ENCODE measurements at places on chromosomes 2 and 18. TPM values are rescaled to one million over a fixed set of nuclear protein-coding genes. Genes with fewer than 3 reads are reported as not detected.

AKAIN1 gene
- not detected for total RNA-seq

DNA sequence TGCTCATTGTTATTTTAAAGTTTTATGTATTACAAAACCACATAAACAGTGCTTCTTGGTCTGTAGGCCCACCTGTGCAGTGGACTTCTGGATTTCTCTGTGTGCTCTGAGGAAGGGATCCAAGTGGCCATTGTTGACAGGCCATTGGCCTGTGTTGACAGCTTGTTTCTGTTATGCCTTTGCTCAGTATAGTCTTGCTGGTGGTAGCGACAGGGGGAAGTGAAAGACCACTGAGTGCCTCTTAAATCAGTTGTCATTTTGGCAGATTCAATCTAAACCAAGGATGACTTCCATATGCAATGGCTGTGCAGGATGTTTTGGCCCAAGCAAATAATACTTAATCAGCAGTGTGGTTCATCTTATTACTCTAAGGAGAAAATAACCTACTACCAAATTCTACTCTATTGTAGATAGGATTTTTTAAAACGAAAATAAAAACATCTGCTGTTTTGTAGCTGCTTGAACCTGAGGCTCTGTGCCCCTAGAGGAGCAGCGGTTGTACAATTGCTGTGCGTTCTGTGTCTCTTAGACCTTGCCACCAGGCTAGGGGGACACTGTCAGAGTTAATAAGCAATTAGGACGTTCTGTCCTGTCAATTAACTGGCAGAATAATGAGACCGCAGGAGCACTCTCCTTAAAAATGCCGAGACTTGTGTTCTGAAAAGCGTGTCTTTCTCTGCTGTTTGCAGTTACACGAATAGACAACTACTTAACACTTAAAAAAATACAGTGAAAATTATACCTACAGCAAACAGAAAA, 108.2 kb downstream of the RHBDD1 start:
- no peaks in the 10 kb centered on the region for H3K4me1 ChIP-seq
- peak; percentile 16 for DNase-seq
- no peaks in the 10 kb centered on the region for H3K36me3 ChIP-seq
- no peak overlapping the region for H3K4me3 ChIP-seq

DNA sequence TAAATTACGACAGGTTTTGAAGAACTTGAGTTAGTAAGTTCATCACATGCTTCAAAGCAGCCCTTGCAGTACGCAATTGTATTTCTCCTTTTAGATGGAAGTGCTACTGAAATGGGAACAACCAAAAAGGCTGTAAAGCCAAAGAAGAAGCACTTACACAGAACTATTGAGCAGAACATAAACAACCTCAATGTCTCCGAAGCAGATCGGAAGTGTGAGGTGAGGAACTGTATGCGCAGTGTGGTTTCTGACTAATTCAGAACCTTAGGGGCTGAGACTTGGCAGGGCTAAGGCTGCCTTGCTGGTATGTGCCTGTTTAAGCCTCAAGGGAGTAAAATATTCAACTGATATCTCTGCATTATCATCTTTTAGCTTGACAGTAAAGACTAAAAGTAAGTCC, 8.4 kb downstream of the NCAPH start:
- H3K4me3 ChIP-seq = no peak overlapping the region
- no peak for DNase-seq
- no peaks in the 10 kb centered on the region for H3K4me1 ChIP-seq
- H3K27me3 ChIP-seq = no peaks in the 10 kb centered on the region

DNA sequence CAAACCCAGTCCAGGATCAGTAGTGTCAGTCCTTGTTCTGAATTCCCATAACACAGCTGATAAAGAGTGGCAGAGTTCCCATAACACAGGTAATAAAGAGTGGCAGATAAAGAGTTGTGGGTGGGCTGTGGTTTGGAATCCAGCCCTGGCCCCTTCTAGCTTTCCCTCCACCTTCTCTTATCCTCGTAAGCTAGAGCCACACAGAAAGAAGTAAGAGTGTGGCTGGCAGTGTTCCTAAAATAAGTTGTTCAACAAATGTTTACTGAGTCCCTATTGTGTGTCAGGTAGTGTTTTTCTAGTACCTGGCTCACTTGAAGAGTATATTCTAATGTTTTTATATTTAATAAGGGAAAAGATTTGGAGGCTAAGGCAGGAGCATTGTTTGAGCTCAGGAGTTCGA, 65.0 kb upstream of the BCL2L11 start:
- peaks cover 29% of the 10 kb centered on the region for H3K4me1 ChIP-seq
- no peaks in the 10 kb centered on the region for H3K27me3 ChIP-seq
- DNase-seq = no peak

DNA sequence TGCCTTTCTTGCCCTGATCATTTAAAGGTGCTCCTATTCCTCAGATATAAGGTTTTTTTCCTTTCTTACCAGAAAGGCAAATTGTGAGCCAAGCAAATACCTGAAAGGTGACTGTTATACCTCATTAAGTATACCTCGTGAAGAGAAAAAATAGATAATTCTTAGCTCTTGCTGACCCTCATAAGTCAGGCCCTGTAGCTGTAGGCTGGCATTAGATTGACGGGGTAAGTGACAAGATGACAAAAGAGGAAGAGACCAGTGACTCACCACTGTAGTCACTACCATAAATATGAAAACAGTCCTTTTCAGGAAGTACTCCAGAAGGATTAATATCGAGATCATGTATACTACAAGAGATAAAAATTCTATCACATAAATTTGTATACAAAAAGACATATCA, 104.6 kb downstream of the PTPN4 start:
- no peaks in the 10 kb centered on the region for H3K4me1 ChIP-seq
- H3K36me3 ChIP-seq = no peaks in the 10 kb centered on the region
- H3K27me3 ChIP-seq = no peaks in the 10 kb centered on the region
- no peak overlapping the region for H3K27ac ChIP-seq
- no peak for DNase-seq
- no peak overlapping the region for H3K4me3 ChIP-seq

DNA sequence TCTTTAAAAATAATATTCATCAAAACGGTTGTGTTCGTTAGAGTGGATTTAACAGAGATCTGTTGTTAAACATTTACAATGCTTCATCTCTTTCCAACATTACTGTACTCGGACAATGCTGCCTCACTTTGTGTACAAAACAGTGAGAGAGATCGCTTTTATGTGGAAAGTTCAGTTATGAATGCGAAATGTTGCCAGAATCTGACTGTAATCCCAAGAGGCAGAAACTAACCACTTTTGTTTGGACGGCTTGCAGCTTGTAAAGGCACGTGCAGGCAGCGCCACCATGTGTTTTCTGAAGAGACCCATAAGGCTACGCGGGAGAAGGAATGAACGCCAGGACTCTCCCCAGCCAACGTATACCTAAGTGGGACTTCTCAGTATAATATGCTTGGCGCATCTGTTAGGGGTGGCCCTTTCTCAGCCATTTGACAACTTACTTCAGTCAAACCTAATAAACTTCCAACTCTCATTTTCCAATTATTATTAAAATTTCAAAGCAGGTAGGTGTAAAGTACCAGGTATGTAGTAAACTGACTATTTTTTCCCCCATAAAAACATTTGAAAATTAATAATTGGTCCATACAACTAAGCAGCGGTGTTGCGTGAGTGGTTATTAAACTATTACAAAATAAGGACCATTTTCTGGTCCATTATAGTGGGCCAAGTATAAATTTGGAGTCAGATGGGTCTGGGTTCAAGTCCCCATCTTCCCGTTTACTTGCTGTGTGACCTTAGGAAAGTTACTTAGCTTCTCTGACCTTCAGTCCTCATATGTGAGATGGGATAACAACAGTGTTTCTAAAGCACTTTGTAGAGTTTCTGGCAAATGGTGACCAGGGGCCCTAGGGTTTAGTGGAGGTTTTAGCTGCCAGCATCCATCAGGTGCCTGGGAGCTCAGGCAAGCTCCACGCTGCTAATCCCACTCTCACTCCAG, 5.6 kb upstream of the NAPG start:
- H3K27ac ChIP-seq = no peak overlapping the region
- H3K4me1 ChIP-seq = no peaks in the 10 kb centered on the region
- H3K27me3 ChIP-seq = peaks cover 5% of the 10 kb centered on the region

DNA sequence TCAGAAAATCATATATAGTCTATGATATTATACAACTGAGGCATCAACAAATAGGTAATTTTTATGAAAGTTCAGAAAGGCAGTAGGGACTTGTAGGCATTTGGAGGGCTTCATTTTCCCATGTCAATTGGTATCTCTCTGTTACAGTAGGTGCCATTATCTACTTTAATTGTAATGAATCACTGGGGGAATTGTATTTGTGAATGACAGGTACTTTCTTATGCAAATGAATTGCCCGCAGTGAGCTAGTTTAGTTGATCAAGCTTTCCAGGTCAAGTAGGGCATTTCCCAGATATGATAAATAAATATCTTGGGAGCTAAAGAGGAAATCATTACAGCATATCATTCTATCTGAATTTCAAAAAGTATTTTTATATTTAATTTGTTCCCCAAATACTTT, 1116.3 kb downstream of the DPP10 start:
- no peaks in the 10 kb centered on the region for H3K4me1 ChIP-seq
- H3K27me3 ChIP-seq = no peaks in the 10 kb centered on the region
- H3K27ac ChIP-seq = no peak overlapping the region
- H3K4me3 ChIP-seq = no peak overlapping the region
- no peak for DNase-seq

GRCh38 chr18:45838302-45839070, 13.0 kb downstream of the SIGLEC15 start:
- no peak overlapping the region for H3K4me3 ChIP-seq
- H3K27ac ChIP-seq = no peak overlapping the region
- DNase-seq = no peak
- no peaks in the 10 kb centered on the region for H3K36me3 ChIP-seq
- peaks cover 49% of the 10 kb centered on the region for H3K27me3 ChIP-seq

DNA sequence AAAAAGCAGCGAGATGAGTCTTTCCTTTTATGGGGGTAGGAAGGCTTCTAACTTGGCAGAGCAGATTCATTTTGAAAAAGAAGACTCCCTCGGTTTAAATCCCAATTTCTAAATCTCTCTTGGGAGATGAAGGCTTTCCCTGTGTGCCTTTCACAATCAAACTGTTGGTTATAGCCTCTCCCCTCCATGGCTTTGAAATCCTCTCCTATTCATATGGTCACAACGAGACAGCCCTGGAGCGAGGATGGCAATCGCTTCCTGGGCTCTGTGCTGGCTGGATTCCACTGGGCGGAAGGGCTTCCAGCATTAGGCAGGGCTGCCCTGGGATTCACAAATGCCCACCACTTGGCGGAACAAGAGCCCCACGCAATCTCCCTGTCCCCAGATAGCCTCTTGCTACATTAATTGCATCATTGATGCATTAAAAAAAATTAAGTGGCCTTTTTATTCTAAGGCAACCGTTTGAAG, 1.6 kb downstream of the CAVIN2 start:
- H3K27me3 ChIP-seq = no peaks in the 10 kb centered on the region
- no peaks in the 10 kb centered on the region for H3K36me3 ChIP-seq
- no peak overlapping the region for H3K4me3 ChIP-seq
- peak; percentile 44 for DNase-seq
- peaks cover 12% of the 10 kb centered on the region for H3K4me1 ChIP-seq

- H3K27ac ChIP-seq = no peak overlapping the region
- no peaks in the 10 kb centered on the region for H3K4me1 ChIP-seq
- peak; percentile 77 for DNase-seq
- H3K36me3 ChIP-seq = no peaks in the 10 kb centered on the region
- H3K4me3 ChIP-seq = no peak overlapping the region
These were observed 761.8 kb upstream of the ACVR2A start for GRCh38 chr2:147082850-147083522.

DNA sequence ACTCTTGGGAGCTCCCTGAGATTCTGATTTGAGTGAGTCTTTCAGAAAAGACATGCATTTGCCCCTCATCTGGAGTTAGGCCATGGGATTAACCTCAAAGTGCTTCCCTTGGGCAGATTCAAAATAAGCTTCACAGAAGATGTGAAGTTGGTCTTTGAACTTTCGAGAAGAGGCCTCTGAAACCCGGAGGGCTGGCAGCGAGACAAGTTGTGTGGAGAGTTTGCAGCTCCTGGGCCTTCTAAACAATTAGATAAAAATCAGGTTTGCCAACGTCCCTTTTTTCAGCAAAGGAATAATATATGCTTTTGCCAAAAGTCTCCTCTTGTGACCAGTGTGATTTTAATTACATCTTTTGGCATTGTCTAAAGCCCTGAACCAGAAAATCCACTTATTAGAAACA, 489.7 kb downstream of the SOX11 start:
- no peaks in the 10 kb centered on the region for H3K27me3 ChIP-seq
- DNase-seq = peak; percentile 8
- H3K36me3 ChIP-seq = no peaks in the 10 kb centered on the region
- H3K4me1 ChIP-seq = peaks cover 16% of the 10 kb centered on the region
- H3K27ac ChIP-seq = no peak overlapping the region

- no peak for DNase-seq
- no peaks in the 10 kb centered on the region for H3K4me1 ChIP-seq
- no peaks in the 10 kb centered on the region for H3K27me3 ChIP-seq
These were observed 22.3 kb upstream of the GPR17 start for GRCh38 chr2:127623388-127624319.

MPHOSPH10 gene
- total RNA-seq = 29.6 TPM

DNA sequence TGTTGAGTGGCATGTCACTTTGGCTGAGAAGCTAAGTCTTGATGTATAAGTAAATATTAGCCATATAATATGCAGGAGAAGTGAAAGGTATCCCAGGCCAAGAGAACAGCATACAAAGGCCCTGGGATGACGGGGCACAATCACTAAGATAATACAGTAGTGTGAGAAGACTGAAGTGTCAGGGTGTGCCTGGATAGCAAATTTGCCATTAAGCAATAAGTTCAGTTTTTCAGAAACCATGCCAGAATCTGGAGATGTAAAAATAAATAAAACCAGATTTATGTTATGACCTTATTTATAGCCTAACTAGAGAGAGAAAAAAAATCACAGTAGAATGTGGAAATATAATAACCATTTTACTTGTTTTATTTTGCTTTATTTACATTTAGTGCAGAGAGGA, 1858.7 kb upstream of the CELF4 start:
- no peak for DNase-seq
- no peaks in the 10 kb centered on the region for H3K36me3 ChIP-seq
- H3K4me3 ChIP-seq = no peak overlapping the region
- H3K27me3 ChIP-seq = no peaks in the 10 kb centered on the region
- no peaks in the 10 kb centered on the region for H3K4me1 ChIP-seq

DNA sequence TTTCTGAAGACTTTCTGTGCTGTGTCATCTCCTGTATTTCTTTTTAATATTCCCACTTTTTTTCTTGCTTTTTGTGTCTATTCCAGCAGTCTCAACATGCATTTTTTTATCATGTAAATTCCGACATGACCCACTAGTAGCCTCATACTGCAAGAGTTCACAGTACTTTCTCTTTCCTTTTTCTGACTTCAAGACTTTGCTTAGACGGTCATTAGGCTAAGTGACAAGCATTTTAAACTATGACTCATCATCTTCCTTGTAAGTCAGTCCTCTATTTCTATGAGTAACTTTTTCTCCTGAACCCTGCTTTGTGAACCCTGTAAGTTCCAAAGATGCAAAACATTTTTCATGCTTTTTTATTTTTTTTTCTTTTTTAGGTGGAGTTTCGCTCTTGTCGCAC, 381.2 kb downstream of the TXNL1 start:
- H3K4me3 ChIP-seq = no peak overlapping the region
- no peaks in the 10 kb centered on the region for H3K36me3 ChIP-seq
- H3K4me1 ChIP-seq = peaks cover 9% of the 10 kb centered on the region
- H3K27ac ChIP-seq = no peak overlapping the region

- H3K36me3 ChIP-seq = no peaks in the 10 kb centered on the region
- H3K4me3 ChIP-seq = no peak overlapping the region
- peaks cover 6% of the 10 kb centered on the region for H3K4me1 ChIP-seq
- DNase-seq = no peak
- H3K27ac ChIP-seq = no peak overlapping the region
- no peaks in the 10 kb centered on the region for H3K27me3 ChIP-seq
These were observed 79.6 kb downstream of the HRH4 start for GRCh38 chr18:24539866-24540617.

RBMS1 gene
- total RNA-seq = 101 TPM
